ENCODE measurements at places on chromosomes 1 and 21. TPM values are rescaled to one million over a fixed set of nuclear protein-coding genes. Genes with fewer than 3 reads are reported as not detected.

DNA sequence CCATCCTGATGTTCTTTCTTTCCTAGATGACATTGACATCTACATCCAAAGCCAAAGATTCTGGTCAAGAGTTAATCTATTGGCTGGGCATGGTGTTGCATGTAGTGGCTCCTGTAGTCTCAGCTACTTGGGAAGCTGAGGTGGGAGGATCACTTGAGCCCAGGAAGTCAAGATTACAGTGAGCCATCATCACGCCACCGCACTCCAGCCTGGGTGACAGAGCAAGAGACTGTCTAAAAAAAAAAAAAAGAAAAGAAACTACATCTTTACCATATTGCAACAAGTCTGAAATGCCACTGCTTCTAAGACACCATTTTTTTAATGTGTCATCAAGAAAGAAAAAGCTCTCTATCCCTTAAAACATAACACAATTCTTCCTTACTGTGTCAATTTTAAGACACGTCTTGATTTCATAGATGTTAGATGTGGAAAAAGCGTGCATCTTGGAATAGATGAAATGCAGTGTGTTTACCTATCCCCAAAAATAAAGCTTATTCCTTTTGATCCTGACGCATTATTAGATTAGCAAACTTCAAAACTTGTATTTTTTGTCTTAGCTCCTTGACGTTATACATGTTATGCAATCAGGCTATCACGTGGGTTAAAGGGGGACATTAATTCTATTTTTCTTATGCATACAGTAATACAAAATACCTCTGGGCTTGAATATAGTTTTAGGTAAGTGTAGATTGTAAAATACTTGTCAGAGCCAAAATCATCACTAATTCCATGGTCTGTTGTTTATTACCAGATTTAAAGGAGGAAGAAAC is 46.3 kb downstream of the ELAPOR1 start:
- no peak for DNase-seq

GRCh38 chr1:157819896-157820295 is at the start of gene FCRL1:
FCRL1 (minus strand) TSS chr1:157820120; CDS start chr1:157820037, 83 bp downstream.
- no peak for DNase-seq

The LCE3E gene
- not detected for total RNA-seq

The LCE6A gene
- not detected for total RNA-seq

GRCh38 chr1:162088281-162088969 is 18.9 kb downstream of the NOS1AP start:
- no peak for DNase-seq

The BSND gene
- not detected for total RNA-seq

DNA sequence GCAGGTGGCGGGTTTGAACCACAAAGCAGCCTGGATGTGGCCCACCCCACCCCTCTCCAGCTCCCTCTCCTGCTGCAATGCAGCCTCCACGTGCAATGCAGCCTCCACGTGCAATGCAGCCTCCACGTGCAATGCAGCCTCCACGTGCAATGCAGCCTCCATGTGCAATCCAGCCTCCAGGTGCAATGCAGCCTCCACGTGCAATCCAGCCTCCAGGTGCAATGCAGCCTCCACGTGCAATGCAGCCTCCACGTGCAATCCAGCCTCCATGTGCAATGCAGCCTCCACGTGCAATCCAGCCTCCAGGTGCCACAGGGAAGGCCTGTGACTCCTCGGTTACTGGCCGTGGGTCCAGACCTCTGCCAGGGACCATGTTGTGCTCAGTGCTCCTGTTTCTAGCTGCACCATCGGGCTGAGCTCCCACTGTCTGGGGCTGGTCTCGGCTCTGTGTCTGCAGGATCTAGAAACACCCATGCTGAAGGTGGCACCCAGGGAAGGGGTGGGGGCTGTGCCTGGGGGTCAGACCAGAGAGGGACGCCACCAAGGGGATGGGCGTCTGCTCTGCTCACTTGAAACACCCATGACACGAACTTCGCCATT is 11.9 kb upstream of the LRRC3 start:
- DNase-seq, result no peak

- peak; percentile 65 for DNase-seq
Observed at GRCh38 chr1:41672173-41672572, 187.7 kb upstream of the EDN2 start.

- DNase-seq, result no peak
Observed at GRCh38 chr1:50279622-50280330, 143.5 kb downstream of the DMRTA2 start.

GRCh38 chr21:40316104-40316503 is 448.9 kb downstream of the PCP4 start:
- DNase-seq, result no peak

Measured in mesenteric fat pad (tissue), 1 donor.